Bronchus fibroblast of lung (primary cell): ENCODE measurements at places on chromosomes 12 and 14. TPM values are rescaled to one million over a fixed set of nuclear protein-coding genes. Genes with fewer than 3 reads are reported as not detected.

Gene SERPINA12
- not detected in 2 replicates for total RNA-seq

Gene NAA30
- 5.8 and 9.8 TPM in 2 replicates for total RNA-seq

Gene NDRG2
- 1.3 and 1.5 TPM in 2 replicates for total RNA-seq

Gene ARHGEF25
- total RNA-seq: 15.6 and 16.5 TPM in 2 replicates

Gene ASPG
- not detected in 2 replicates for total RNA-seq

Gene SOCS4
- total RNA-seq: 5.9 and 7.4 TPM in 2 replicates

Gene GPX2
- total RNA-seq: not detected in 2 replicates

Gene IGF1
- total RNA-seq: not detected in 2 replicates

Gene C12orf54
- not detected in 2 replicates for total RNA-seq

Gene MMAB
- total RNA-seq: 139 TPM in 2 replicates

Gene L3HYPDH
- total RNA-seq: 24.1 and 30.8 TPM in 2 replicates

Gene VRTN
- total RNA-seq: not detected in 2 replicates

Gene FAM186B
- total RNA-seq: under 0.01 and 0.34 TPM in 2 replicates

Gene NCKAP5L
- 17.1 and 18.9 TPM in 2 replicates for total RNA-seq

Gene CMA1
- not detected in 2 replicates for total RNA-seq

Gene ZDHHC17
- total RNA-seq: 10.3 and 11.3 TPM in 2 replicates

Gene ADAM21
- total RNA-seq: under 0.01 and 0.59 TPM in 2 replicates

Gene CCDC196
- not detected in 2 replicates for total RNA-seq

Gene ENDOU
- not detected in 2 replicates for total RNA-seq

Gene PTPRR
- not detected in 2 replicates for total RNA-seq

Gene KRT4
- not detected in 2 replicates for total RNA-seq

Gene RDH5
- total RNA-seq: 9.8 and 12.3 TPM in 2 replicates

Gene RD3L
- total RNA-seq: not detected in 2 replicates

Gene PPP1CC
- total RNA-seq: 102 and 115 TPM in 2 replicates

Gene NUAK1
- 3.0 and 3.5 TPM in 2 replicates for total RNA-seq

Gene FMNL3
- 14.0 and 15.6 TPM in 2 replicates for total RNA-seq

Gene AICDA
- not detected in 2 replicates for total RNA-seq

Gene LRRC43
- 1.3 and 1.5 TPM in 2 replicates for total RNA-seq

Gene PLCZ1
- not detected in 2 replicates for total RNA-seq

Gene TAS2R19
- 0.30 TPM in 1 of 2 replicates, not detected in the other for total RNA-seq

Gene CLEC9A
- total RNA-seq: not detected in 2 replicates

Gene HSPB8
- 4.5 and 5.6 TPM in 2 replicates for total RNA-seq

Gene TECPR2
- 5.6 and 8.1 TPM in 2 replicates for total RNA-seq

Gene KLRK1
- not detected in 2 replicates for total RNA-seq

Gene KCNC2
- total RNA-seq: not detected in 2 replicates

Gene TRIM9
- 0.15 and 0.17 TPM in 2 replicates for total RNA-seq

Gene C3AR1
- not detected in 2 replicates for total RNA-seq

Gene FAM222A
- 0.15 and 0.17 TPM in 2 replicates for total RNA-seq

Gene ART4
- total RNA-seq: not detected in 2 replicates

Gene RESF1
- 22.4 and 22.7 TPM in 2 replicates for total RNA-seq

Gene RHOF
- total RNA-seq: 26.8 and 35.5 TPM in 2 replicates

Gene APOLD1
- 4.6 and 7.1 TPM in 2 replicates for total RNA-seq

Gene LIN7A
- total RNA-seq: 13.8 and 18.3 TPM in 2 replicates

Gene HSP90AA1
- total RNA-seq: 497 and 561 TPM in 2 replicates

Gene ADAMTS20
- total RNA-seq: not detected in 2 replicates

Gene TEX52
- not detected in 2 replicates for total RNA-seq

Gene KCNK10
- total RNA-seq: not detected in 2 replicates

Gene PMEL
- total RNA-seq: 0.89 and 1.0 TPM in 2 replicates

Gene NPC2
- total RNA-seq: 254 and 299 TPM in 2 replicates

Gene GSC
- not detected in 2 replicates for total RNA-seq

Gene INHBC
- total RNA-seq: under 0.01 TPM in 1 of 2 replicates, not detected in the other

Gene SPTB
- not detected in 2 replicates for total RNA-seq
